Activated CD4-positive, alpha-beta T cell treated with anti-CD3 and anti-CD28 coated beads, Interleukin-2, amount 50 U/mL, for 24 hours (primary cell): ENCODE measurements at places on chromosomes 13 and 19.
A peak's percentile ranks its signal among the peaks of the same experiment; 100 is the strongest.

- no peak for DNase-seq
These were observed 52.7 kb upstream of the TEX29 start for GRCh38 chr13:111267784-111268183.

DNA sequence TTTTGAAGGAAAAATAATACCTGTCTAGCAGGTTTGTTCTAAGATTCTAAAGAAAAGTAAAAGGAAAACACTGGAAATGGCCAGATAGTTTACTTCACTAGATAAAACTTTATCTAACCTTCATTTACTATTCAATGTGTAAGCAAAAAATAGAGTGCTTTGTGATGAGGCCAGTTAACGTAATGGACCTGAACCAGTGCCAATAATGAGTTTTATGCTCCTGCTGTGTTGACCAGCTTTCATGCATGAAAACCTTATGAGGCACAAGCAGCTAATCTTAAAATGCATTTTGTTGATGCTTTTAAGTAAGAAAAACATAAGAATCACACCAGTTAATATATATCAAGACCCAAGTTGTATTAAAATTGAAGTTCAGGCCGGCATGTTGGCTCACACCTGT is 617.2 kb upstream of the GPC6 start:
- DNase-seq = no peak

DNA sequence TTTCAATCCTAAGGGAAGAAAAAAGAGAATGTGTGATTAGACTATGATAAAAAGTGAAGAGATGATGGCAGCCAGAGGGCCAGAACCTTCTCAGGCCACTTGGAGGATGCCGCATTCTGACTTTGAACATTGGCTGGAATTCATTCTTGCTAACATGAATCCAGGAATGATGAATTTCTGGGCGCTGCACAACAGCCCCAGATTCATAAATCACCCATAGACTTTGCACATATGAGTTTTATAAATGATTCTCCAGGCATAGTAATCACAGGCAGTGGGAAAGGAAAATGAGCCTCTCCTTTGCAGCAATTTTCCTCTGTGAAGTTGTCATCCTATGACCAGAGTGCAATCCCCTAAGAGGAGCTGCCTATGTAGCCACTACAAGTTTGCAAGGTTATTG is 555.4 kb downstream of the KCTD12 start:
- DNase-seq = no peak

GRCh38 chr13:22915442-22916082 is 265.2 kb upstream of the SGCG start:
- DNase-seq = no peak

GRCh38 chr19:55809381-55810058 is 22.3 kb downstream of the NLRP11 start:
- peak; percentile 11 for DNase-seq

- DNase-seq = no peak
These were observed 3.9 kb upstream of the PRX start for GRCh38 chr19:40416918-40417642.

- no peak for DNase-seq
These were observed 471 bp upstream of the INSR start for GRCh38 chr19:7294558-7295212.

DNA sequence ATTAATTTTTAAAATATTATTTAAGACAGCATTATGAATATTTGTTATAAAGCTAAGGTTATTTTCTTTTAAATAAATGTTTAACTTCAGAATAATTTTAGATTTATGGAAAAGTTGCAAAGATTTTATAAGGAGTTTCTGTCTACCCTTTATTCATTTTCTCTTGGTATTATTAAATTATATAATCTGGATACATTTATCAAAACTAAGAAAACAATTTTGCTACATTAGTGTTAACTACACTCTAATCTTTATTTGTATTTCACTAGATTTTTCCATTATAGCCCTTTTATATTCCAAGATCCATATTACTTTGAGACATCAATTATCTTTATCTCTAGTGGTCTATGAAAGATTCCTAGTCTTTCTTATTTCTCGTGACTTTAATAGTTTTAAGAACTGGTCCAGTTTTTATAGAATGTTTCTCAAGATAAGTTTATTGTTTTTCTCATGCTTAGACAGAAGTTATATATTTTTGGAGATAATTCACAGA is 1243.7 kb upstream of the PCDH9 start:
- no peak for DNase-seq

GRCh38 chr13:39599012-39599411 is 4.0 kb downstream of the LHFPL6 start:
- DNase-seq = no peak

DNA sequence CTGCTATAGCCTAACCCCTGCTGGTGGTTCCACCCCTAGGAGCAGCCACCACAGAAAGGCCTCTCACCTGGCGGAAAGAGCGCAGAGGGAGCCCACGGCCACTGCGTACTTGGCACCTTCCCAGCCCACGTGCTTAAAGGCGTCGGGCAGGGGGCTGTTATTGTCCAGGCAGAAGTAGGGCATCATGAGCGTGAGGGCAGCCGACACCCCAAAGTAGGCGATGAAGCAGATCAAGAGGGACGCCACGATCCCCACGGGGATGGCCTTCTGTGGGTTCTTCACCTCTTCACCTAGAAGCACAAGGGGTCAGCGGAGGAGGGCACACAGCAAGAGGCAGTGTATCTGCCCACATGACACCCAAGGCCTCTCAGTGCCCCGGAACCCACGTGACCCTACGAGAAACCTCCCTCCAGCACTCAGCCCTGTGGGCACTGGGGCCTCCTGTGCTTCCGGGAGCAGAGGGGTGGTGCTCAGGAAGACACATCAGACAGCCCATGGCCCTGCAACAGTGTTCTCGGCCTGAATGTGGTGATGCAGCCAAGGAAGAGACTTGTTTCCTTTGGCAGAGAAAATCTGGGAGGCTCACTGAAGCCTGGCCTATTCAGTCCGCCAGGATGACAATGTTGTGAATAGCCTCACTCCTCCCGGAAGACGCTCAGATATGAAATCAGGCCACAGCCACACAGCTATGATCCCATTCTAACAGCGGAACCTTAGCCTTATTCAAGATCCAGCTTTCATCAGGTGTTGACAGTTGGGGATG is 72.1 kb downstream of the SLC7A1 start:
- no peak for DNase-seq

DNA sequence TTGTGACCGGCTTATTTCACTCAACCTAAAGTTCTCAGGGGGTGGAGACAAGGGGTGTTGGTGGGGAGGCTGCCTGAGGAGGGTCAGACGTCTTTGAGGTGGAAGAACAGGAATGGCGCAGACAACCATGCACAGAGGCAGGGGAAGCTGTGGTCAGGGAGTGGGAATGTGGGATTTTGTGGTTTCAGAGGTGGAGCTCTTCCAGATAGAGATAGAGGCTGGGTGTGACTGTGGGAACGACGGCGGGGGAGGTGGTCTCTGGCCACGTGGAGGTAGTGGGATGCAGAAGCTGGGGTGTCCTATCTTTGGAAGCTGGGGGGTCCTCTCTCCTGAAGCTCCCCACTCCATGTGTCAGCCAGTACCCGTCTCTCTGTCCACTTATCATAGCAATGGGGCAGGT is 7.8 kb upstream of the KLK14 start:
- DNase-seq = no peak

DNA sequence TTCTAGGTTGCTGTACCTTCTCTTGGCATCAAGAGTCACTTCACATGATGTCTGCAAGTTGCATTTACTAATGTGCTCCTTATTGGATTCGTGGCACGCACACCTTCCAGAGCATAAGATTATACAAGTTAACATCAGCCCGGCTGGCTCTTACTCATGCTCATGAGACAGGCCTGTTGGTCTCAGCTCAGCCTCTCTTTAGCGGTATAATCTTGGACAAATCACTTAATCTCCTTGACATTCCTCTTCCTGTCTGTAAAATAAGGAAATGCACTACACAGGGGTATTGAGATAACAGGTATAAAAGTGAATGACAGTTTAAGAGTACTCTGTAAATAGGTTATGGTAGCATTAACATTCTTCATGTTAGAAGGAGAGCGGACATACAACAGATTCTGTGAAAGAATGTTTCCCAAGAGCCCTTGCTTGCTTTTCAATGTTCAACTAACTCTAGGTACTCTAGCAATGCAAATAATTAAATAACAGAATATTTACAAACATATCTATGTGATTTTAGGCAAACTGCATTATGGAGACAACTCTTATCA is 181.1 kb downstream of the FGF14 start:
- no peak for DNase-seq

- no peak for DNase-seq
These were observed 4.3 kb downstream of the KIRREL2 start for GRCh38 chr19:35860818-35861639.

- DNase-seq = no peak
These were observed 45.1 kb downstream of the ATP7B start for GRCh38 chr13:51966186-51966585.

- DNase-seq = no peak
These were observed 306 bp downstream of the SUGT1 start for GRCh38 chr13:52652980-52653303.

DNA sequence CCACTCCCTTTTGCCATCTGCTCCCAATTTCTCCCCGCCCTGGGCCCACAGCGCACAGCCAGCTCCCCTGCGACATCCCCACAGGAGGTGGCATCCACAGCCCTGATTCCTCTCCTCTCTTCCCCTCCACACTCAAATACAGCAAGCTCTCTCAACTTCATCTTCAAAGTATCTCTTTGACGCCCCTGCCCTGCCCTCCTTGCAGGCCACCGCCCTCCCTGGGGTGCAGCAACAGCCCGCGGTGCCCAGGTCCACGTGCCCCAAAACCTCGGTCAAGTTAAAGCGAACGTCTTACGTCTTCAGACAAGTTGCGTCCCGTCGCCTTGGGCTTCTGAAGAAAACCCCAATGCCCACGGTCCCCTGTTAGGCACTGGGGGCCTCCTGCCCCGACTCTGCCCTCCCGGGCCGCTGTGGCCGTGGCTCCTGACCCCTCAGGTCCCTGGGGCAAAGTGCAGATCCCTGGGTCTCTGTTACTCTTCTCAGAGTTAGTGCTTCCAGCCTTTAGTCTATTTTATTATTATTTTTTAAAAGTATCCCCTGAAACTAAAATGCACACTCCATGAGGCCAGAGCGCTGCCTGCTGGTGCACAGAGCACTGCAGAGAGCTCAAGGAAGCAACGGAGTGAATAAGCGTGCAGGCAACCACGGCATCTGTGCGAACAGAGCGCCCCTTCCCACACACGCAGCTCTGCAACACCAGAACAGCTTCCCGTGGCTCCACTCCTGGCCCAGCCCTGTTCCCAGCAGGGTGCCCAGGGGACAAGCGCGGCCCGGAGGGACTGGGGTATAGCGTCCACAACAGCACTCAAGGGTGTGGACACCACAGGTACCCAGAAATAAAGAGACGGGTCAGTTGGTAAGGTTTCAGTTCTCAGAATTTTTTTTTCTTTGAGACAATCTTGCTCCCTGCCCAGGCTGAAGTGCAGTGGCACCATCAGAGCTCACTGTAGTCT is 26.4 kb downstream of the IL17D start:
- DNase-seq = no peak
